Thoracic aorta (tissue), 2 donors: ENCODE measurements at places on chromosomes 7 and 10. TPM values are rescaled to one million over a fixed set of nuclear protein-coding genes. Genes with fewer than 3 reads are reported as not detected.

GRCh38 chr7:90856351-90857070, 260.4 kb downstream of the CDK14 start:
- DNase-seq: no peak

GRCh38 chr10:31963589-31963980, 35.0 kb upstream of the ARHGAP12 start:
- no peak for DNase-seq

FAM180A gene
- total RNA-seq: 133 TPM

POLR2J2 gene
- 3.4 TPM for total RNA-seq

DNA sequence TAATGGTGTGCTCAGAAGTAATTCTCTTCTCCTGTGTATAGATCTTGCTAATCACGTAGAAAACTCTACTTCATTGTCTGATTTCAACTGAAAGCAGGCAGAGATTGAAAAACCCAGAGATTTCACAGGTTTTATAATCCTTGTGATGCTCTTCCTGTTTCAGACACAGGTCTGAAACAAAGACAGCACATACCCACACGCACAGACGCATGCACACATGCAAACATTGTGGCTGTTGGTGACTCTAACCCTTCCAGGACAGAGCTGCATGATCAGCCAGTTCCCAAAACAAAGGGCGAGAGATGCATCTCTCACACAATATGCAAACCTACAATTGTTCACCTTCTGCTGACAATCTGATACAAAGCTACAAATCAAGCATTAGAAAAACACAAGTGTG, 11.1 kb upstream of the TFEC start:
- no peak for DNase-seq

DNA sequence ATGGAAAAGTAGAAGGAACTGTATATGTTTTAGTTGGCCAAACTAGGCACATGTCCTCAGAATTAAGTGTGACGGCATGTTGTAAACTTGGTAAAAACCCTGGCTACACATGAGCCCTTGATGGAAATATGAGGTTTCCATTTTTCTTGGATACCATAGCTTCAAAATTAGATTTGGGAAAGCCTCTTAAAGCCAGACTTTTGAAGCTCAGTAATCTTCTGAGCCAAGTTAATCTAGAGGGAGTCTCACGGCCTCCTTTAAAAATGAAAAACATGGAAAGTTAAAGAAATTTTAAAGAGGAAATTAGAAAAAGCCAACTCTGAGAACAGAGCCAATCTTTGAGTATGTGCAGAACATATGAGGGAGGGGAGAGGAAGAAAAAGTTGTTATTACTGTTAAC, 376.0 kb downstream of the CTNNA3 start:
- no peak for DNase-seq

GRCh38 chr10:707861-708260, 18.4 kb upstream of the DIP2C start:
- no peak for DNase-seq

- DNase-seq: no peak
Observed at GRCh38 chr10:30058570-30059132, 735 bp downstream of the JCAD start.

- DNase-seq: no peak
Observed at GRCh38 chr10:3908183-3908582, 123.2 kb upstream of the KLF6 start.

PAX4 gene
- total RNA-seq: not detected

CYP3A5 gene
- total RNA-seq: 5.4 TPM

DNA sequence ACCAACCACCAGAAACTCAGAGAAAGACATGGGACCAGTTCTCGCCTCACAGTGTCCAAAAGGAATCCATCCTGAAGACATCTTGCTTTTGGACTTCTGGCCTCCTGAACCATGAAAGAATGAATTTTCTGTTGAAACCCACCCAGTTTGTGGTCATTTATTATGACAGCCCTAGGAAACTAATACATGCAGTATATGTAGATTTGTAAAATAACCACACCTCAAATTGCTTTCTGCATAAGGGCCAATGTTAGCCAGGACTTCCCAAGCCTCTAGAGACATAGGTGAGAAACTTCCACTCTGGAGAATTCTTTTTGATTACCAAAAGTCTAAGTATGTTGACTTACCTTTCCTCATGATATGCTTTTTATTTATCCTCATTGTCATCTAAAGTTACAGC, 210.5 kb upstream of the SP4 start:
- no peak for DNase-seq
